ENCODE measurements at places on chromosomes 3 and 15.

DNA sequence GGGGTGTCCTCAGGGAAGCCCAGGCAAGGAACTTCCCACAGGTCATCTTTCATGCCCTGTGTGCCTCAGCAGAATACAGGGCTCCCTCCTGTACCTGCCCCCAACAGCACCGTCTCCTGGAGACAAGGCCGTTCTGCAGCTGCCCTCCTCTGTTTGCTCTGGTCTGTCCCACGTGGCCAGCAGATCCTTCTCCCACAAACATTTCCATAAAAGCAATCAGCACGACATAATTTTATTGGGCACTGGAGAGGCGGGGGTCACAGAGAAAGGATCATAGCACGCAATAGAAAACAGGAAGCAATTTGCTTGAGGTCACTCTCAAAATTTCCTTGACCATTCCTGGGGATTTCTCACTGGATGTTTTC is 29.4 kb downstream of the STARD5 start:
- DNase-seq, result no peak

DNA sequence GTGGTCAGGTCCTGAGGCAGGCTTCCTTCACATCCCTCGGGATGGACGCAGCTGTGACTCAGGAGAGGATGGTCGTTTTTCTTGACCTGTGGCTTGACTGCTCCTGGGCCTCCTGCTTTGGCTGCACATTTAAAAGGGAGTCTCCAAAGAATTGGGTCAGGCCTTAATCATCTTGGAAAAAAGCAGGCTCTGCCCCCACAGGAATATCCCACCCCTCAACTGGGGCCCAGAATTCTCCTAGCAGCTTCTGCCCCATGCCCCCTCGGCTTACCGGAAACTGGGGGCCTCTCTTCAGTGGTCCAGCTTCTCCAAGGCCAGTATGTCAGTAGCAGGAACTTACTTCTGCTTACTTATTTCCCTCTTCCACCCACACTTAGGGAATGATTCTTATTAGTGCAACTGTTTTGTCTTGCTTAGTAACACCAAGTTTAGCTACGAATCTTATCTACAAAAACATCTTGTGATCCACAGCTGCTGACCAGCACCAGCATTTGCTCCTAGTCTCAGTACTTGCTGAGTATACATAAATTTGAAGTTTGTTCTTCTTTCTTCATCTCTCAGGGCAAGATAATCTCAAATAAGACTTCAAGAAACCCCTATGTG is 35.7 kb downstream of the ATG7 start:
- no peak for DNase-seq

- DNase-seq, result no peak
Observed at GRCh38 chr15:27587810-27588209, 511.3 kb downstream of the OCA2 start.

GRCh38 chr15:52031556-52031955 is 12.5 kb downstream of the MAPK6 start:
- no peak for DNase-seq

DNA sequence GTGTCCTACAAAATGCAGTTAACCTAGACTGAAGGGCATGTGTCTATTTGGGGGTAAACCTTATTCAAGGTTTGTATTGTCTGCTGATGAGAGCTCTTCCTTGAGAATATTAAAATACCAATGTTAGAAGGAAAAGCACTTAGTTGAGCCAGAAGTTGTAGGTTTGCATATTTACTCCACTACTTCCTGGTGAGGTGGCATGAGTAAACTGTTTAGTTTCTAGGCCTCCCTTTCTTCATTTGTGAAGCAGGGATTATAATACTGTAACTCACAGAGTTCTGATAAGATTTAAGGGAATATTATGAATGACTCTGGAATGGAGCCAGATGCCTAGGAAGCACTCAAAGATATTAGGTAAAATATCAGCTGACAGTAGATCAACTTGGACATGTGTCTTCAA is 46.7 kb downstream of the CD200R1L start:
- DNase-seq, result no peak

- DNase-seq, result no peak
Observed at GRCh38 chr3:172292422-172292821, 155.8 kb downstream of the GHSR start.

DNA sequence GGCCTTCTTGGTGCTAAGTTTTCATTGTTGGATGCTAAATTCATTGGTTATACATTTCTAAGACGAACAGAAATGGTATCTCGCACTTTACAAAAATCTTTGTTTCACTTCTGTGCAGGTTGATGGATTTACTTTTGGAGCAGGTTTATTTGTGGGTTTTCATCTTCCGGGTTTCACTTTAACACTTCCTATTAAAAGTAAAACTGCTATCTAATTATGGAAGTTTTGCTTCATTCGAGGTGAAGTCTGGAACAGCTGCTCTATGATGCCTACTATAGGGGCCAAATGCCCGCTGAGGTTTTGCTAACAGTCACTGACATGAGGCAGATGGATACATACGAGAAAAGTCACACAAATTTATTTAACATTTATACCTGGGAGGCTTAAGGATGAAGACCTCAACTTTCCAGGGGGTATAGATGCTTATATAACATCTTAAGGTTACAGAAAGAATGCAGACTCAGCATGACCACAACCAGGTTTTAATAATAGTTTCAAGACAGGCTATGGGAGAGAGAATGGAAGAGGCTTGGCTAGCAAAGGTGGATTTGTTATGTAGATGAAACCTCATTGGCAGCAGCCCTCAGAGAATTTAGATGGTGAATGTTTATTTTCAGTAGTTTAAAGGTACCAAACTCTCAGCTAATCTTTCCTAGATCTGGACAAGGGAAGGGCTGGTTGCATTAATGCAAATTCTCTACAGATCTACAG is 54.2 kb downstream of the OSTN start:
- DNase-seq, result no peak

DNA sequence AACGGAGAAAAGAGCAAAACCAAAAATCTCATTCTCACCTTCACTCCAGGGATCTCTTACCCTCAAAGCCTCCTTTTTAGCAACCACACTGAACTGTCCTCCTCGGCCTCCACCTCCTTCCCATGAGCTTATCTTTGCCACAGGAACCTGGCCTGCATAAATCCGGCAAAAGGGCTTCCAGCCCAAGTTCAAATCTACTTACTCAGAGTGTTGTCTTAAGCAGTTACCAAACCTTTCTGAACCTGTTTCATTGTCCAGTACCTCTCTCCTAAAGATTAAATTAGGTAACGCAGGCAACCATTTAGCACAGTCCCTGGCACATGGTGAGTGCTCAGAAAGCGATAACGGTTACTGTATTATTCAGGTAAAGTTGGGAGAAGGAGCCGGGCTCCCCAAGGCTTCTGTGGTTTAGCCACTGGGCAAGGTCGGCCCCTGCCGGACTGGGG is 777 bp downstream of the CIB1 start:
- no peak for DNase-seq

DNA sequence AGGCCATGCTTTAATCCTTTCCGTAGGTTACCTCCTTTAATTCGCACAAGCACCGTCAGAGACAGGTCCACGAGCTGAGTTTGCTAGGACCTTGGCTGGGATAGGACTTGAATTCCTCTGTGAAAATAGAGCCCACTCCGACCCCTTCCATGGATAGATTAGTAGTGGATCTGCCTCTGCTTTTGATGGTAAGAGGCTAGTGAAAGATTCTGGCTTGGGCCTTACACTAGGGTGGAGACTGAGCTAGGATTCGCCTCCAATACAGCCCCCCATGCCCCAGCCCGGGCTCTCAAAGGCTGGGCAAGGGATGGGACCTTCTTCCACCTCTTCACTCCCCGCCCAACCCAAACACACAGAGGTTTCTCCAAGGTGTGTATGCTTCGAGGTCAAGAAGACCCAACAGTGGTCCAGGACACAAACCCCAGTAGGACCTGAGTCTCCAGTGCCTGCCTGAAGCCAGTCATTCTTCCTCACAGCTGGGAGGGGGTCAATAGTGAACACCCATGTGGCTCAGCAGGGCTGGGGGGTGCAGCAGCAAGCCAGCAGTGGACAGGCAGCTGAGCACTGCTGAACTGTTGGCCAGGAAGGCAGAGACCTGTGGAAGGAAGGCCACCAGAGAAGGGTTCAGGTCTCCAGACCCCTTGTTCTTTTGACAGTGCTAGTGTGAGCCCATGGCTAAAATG is 75.7 kb downstream of the SPSB4 start:
- no peak for DNase-seq

GRCh38 chr3:144275005-144275404 is 303.4 kb downstream of the DIPK2A start:
- DNase-seq, result no peak

DNA sequence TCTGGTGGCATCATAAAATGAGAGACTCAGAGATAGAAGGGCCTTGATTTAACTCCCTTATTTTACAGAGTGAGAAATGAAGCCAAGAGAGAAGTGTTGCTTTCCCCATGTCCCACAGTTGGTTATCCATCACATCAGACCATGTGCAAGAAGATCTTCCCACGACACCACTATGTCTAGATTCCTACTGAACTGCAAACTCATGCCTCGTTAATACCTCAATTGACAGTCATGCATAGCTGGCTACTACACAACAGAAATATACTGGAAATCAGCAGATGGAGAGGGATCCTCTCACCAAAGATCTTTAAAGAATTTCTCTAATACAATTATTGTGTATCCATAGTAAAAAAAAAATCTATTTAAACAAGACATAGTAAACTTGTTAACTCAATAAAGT is 33.3 kb downstream of the PEAK1 start:
- no peak for DNase-seq

GRCh38 chr3:62335196-62335595 is 38.2 kb downstream of the FEZF2 start:
- no peak for DNase-seq

DNA sequence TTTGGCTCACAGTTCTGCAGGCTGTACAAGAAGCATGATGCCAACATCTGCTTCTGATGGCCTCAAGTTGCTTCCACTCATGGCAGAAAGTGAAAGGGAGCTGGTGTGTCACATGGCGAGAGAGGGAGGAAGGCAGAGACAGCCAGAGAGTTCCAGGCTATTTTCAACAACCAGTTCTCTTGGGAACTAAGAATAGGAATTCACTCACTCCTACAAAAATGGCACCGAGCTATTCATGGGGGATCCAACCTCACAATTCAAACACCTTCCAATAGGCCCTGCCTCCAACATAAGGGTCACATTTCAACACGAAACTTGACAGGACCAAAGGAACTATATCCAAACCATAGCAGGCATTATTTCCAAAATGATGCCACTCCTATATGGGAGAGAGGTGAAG is 299.5 kb upstream of the TGFBR2 start:
- no peak for DNase-seq

GRCh38 chr15:40050788-40051470 is 11.9 kb upstream of the SRP14 start:
- DNase-seq, result no peak

- DNase-seq, result no peak
Observed at GRCh38 chr15:98700519-98700918, 52.2 kb downstream of the IGF1R start.

- DNase-seq, result no peak
Observed at GRCh38 chr3:30498587-30498967, 107.8 kb upstream of the TGFBR2 start.

- peak; percentile 37 for DNase-seq
Observed at GRCh38 chr3:115217678-115218451, 70.8 kb upstream of the ZBTB20 start.

- no peak for DNase-seq
Observed at GRCh38 chr15:64229129-64229724, 66.4 kb upstream of the PPIB start.

DNA sequence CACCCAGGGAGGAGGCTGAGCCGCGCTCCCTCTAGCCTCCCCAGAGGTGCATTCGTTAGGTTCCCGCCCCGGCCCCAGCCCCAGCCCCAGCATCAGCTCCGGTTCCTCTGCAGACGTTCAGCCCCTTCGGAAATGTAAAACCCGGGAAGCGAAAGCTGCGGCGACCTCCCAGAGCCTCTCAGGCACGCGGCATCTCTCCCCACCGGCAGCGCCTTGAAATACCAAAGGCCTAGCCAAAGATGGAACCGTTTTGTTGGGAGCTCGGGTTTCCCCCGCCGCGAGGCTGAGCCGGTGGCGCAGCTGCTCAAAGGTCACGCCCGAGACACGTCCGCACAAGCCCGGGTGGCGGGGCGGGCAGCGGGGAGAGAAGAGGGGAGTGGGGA is 77.8 kb upstream of the HES1 start:
- no peak for DNase-seq

- no peak for DNase-seq
Observed at GRCh38 chr3:41627477-41628087, 334.3 kb downstream of the ULK4 start.

DNA sequence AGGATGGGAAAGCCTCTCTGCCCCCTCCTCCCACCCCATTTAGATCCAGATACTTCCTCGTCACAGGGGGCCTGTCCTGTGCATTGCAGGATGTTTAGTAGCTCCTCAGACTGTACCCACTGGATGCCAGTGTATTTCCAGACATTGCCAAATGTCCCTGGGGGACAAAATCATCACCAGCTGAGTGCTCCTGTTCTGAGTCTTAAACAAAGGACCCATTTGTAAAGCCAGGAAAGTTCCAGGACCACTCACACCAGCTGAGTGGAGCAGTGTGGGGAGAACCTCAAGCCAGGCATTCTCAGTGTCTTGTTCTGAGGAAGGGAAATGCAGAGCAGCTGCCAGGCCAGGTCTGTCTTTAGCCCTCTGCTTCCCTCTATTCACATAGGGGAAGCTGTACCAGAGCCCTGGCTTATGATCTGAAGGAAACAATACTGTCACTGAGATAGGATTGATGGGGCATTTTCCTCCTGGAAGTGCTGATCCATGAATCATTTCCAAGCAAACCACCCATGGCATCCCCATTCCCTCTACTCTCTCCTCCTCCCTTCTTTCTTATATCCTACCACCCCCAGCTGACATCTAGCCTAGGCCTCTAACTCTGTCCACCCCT is 67.4 kb upstream of the MEX3B start:
- peak; percentile 35 for DNase-seq

- DNase-seq, result peak; percentile 90
Observed at GRCh38 chr3:58560771-58561311, 16.4 kb downstream of the FAM107A start.

DNA sequence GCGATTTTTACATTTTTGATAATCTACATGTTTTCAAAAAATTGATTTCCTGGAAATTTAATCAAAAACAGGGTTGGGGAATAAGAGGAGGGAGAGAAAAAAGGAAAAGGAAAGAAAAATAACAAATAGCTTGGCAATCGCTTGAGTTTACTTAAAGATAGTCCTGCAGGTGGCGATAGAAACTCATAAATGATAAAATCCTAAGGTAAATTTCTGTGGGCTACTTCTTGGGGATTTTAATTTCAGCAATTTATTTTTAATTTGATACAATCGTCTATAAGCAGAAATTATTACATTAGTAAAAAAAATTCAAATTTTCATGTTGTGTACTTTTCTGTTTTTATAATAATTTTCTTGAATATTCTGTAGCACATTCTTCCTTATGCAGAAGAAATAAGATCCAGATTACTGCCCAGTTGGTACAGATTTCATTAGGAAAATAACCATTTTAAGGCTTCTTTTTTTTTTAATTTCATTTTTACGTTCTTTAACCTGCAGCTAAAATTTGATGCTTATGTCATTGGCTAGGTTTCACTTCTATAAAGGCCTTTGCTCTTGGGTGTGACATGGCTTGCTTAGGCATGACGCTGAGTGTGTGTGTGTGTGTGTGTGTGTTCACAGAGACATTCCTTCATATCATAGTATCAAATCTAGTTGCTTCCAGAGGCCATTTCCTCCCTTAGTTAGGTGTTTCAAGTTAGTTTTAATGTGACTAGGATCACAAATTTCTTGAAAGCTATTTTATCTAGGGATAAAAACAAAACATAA is 181.8 kb downstream of the MCTP2 start:
- DNase-seq, result no peak
